Smooth muscle cell of trachea (primary cell): ENCODE measurements at places on chromosomes 16 and 17. TPM values are rescaled to one million over a fixed set of nuclear protein-coding genes. Genes with fewer than 3 reads are reported as not detected.

SCNN1G gene
- not detected in 2 replicates for total RNA-seq

NR1D1 gene
- total RNA-seq: 1.7 and 6.6 TPM in 2 replicates

CCL17 gene
- total RNA-seq: not detected in 2 replicates

SLC16A6 gene
- 0.15 and 1.2 TPM in 2 replicates for total RNA-seq

KRT12 gene
- total RNA-seq: not detected in 2 replicates

MMP2 gene
- total RNA-seq: 884 and 2,660 TPM in 2 replicates

RPA1 gene
- total RNA-seq: 22.7 and 41.7 TPM in 2 replicates
